H1 (cell line): ENCODE measurements at places on chromosomes 2 and 18.

GRCh38 chr18:77750006-77750405, 500.4 kb downstream of the GALR1 start:
- DNase-seq: no peak

- DNase-seq: no peak
Measured at GRCh38 chr2:179487010-179487731, 222.5 kb upstream of the SESTD1 start.

GRCh38 chr2:9076210-9076609, 72.7 kb upstream of the MBOAT2 start:
- DNase-seq: no peak

GRCh38 chr2:239337877-239338484, 62.8 kb downstream of the HDAC4 start:
- no peak for DNase-seq

DNA sequence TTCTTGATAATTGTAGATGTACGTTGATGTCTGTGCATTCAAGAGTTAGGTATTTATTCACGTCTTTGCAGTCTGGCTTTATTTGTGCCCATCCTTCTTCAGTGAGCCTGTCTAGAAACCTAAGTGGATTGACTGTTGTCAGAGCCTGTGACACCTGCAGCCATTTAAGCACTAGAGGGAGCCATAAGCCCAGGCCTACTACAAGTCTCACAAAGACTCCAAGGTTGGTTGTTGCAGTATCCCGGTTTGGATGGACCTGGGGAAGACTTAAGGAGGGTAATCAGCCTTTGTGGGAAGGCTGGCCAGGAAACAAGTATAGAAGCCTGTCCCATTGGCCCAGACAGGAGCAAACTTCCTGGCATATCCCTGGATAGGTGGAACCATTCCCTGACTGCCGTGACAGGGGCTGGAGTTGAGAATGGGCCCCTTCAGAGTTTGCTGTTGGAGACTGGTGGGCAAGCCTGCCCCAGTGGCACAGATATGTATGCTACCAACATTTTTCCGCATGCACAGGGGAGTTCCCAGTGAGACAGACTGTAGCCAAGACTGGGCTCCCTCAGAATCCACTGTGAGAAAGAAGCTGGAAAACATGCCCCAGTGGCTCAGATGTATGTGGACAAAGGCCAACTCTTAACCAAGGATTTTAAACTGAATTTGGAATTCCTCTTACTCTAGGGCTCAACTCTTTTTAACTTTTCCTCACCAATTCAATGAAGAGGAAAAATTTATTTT, 9.3 kb upstream of the LRRC30 start:
- DNase-seq: peak; percentile 59

GRCh38 chr2:41914936-41915335, 132.9 kb upstream of the PKDCC start:
- DNase-seq: no peak

GRCh38 chr2:11371092-11371937, 26.9 kb upstream of the ROCK2 start:
- no peak for DNase-seq
